Right atrium auricular region (tissue), 2 donors: ENCODE measurements at places on chromosomes 6 and 20.

GRCh38 chr6:154951345-154952200, 43.5 kb upstream of the TIAM2 start:
- no peak for DNase-seq

DNA sequence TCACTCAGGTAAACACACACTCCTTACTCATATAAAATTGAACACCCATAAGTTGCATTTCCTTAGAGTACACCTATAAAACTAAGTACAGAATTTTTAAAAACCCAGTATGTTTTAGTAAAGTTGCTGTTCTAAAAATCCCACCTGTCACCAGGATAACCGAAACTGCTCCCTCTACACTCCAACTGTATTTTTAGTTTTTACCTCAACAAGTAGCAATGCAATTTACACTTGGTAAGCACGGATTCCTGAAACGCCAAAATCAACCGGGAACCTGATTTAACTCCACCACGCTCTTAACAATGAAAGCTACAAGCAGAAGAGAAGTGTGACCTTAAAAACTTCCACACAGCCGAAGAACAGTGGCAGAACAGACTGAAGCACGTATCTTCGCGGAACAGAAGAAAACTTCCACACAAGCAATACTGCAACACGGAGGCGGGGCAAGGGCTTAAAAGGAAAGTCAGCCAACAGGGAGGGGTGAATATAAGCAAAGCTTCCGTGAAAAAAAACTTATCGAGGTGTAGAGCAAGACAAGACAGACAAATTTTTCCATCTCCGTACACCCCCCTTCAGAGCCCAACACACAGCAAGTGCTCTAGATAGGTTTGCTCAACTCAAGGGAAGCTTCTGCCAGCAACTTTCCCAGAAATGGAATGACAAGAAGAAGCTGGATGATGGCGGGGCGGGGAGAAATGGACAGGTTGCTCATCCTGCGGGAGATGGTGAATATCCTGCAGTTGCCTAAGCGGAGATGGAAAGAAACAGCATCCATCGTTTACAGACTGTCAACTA, 1.4 kb downstream of the STAU1 start:
- peak; percentile 69 for DNase-seq

DNA sequence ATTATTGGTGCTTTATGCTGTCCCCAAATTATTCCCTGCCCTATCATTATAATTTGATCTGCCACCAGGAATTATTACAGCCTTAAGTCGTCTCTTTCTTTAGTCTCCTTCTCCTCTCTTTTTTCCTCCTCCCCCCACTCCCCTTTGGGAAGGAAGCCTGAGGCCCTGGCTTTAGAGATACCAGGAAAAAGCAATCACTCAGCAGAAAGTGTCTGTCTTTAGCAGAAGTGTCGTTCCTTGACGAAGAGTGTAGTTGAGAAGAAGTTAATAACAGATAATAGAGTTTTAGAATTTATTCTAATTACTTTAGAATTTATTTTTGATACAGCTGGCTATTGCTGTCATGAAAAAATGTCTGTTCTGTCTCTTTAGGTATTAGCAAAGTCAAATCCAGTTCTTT, 16.5 kb downstream of the LIN28B start:
- no peak for DNase-seq

GRCh38 chr6:137133122-137133521, 40.3 kb downstream of the IL22RA2 start:
- DNase-seq = no peak

GRCh38 chr6:23533311-23533710, 592.7 kb upstream of the NRSN1 start:
- no peak for DNase-seq

DNA sequence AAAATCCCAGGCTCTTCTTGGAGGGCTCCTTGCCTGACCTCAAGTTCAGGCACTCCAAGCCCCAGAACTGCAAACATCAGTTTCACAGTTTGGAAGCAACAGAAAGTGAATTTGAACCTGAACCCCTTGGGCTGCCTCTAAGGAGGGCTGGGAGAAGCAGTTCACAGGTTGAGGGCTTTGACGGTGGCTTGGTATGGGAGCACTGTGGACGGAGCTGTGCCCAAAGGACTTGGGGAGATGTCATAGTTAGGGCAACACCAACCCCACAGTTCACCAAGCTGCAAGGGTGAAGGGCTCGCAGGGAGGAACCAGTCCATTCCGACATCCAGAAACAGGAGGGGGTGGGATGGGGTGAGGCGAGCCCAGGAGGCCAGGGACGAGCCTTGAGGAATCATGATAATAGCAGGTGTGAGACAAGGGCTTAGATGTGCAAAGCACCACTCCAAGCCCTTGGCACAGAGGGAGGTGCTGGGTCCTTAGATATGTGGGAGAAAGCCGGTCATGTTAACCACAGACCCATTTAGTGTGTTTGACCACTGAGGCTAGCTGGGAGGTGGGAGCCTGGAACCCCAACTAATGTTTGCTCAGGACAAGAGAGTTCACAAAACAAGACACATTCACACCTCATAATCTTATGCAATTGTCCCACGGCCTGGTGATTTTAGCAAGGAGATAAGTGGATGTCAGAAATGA, 4.3 kb downstream of the CEBPB start:
- no peak for DNase-seq

- DNase-seq = no peak
Measured at GRCh38 chr6:7568021-7568420, 22.0 kb upstream of the SNRNP48 start.

DNA sequence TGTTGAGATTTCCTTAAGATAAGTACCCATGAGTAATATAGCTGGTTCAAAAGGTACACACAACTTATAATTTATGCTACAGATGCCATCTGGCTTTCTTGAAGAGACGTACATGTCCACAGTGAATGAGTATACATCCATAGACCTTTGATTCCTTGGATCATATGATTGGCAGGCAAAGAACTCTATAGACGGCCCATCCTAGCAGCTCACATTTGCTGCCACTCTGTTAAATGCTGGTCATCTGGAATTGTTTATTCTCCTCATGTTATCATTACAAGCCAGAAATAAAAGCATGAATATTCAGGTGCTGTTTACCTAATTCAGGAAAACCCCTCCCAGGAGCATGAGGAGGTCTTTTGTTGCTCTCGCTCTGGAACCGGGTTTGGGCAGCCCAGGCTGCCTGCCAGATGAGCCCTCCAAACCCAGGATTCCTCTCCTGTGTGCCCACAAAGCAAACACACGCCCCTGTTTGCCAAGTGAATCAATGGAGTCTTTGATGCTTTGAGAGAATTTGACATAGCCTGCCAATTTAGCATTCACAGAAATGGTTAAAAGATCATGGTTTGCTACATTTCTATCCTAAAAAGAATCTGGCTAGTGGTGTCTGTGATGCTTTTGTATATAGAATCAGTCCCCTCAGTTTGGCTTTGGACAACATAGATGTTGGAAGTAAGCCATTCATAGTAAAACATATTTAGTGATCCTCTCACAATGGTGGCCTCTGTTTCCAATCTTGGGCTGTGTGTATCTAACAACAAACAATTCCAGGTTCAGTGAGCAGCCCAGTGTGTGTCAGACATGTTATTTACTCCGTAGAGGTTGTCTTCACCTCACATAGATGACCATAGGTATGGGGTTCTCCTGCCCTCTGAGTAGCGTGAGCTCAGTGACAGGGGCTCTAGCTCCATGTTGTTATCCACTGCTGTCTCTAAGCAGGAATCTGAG, 17.5 kb upstream of the PLCG1 start:
- DNase-seq = no peak

- no peak for DNase-seq
Measured at GRCh38 chr20:64168381-64169090, 4.3 kb downstream of the MYT1 start.

- peak; percentile 28 for DNase-seq
Measured at GRCh38 chr6:4577406-4577805, 198.8 kb upstream of the CDYL start.

GRCh38 chr6:148155293-148155692, 187.3 kb upstream of the SASH1 start:
- DNase-seq = no peak

DNA sequence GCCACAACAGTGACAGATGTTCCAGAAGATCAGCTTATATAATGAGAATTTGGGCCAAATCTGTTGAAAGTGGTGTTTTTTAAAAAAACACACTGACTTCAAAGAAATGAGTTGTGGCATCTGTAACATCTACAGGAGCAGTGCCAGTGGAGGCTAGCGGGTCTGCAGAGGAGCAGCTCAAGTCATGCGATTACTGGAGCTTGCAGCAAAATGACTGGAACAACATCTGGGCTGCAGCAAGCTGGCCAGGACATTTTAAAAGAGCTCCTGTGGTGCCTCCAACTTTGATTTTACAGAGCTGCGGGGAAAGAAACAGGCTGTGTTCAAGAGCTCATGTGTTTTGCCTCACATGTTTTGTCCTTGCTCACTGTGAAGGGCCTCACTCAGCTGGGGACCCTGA, 57.2 kb downstream of the TBX18 start:
- DNase-seq = no peak

- no peak for DNase-seq
Measured at GRCh38 chr20:56376331-56376730, 15.7 kb downstream of the AURKA start.

- DNase-seq = no peak
Measured at GRCh38 chr6:125194941-125195340, 41.4 kb downstream of the TPD52L1 start.

DNA sequence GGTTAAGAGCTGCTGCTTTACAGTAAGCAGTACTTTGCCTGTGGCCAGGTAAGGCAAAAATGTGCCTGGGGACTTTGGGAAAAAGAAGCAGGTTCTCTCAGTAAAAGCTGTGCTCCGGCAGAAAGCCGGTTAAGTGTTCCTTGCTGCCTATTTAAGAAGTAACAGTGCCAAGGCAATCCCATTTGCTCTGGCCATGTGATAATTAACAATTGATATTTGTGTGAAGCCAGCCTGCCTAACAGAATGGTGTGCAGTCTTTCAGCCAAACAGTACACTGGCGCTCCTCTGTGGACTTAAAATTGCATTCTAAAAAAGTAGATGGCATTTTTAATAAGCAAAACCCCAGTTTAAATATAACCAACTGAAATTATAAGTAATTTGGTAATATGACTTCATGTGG, 430.3 kb downstream of the PLCB1 start:
- DNase-seq = no peak

DNA sequence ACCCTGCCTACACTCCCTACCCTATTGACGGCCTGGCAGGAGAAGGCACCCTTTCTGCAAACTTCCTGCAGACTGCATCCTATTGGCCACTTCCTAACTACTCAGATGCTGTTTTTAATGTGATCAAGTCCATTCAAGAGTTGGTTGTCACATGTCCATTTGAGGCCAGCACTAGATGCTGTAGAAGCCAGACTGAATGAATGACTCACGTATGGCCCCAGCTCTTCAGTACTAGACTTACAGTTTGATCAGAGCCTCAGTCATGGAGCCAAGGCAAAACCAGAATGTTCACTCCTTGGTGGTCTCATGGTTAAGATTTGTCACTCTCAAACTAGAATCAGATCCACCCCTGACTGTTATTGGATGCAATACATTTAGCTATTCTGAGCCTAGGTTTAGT, 101.7 kb downstream of the OPRM1 start:
- no peak for DNase-seq

- no peak for DNase-seq
Measured at GRCh38 chr6:26249707-26249956, 115.4 kb upstream of the BTN3A2 start.

- no peak for DNase-seq
Measured at GRCh38 chr6:22334778-22335177, 37.9 kb upstream of the PRL start.

DNA sequence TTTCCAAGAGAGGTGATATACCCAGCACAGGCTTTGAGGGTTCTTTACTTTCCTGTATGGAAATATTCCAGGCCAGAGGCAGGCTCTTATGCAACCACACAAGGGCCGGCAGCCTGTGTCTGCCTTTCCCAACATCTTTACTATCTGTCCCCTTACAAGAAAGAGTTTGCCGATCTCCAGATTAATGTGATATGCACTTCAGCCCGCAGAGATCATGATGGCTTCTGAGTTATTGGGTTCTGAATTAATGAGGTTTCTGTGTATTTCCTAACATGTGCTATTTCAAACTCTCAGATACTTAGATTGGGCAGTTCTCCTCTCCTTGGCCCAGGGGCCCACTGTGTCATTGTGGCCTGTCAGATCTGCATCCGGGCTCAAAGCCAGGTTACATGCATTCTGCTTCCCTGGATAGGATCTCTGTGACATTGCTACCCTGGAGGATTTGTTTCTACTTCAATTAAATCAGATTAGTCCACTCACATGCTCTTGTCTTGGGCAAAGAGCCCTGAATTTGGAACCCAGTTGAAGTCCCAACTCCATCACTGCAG, 56.6 kb downstream of the TGM2 start:
- peak; percentile 71 for DNase-seq

- no peak for DNase-seq
Measured at GRCh38 chr20:38126932-38127621, 38.0 kb downstream of the TGM2 start.

DNA sequence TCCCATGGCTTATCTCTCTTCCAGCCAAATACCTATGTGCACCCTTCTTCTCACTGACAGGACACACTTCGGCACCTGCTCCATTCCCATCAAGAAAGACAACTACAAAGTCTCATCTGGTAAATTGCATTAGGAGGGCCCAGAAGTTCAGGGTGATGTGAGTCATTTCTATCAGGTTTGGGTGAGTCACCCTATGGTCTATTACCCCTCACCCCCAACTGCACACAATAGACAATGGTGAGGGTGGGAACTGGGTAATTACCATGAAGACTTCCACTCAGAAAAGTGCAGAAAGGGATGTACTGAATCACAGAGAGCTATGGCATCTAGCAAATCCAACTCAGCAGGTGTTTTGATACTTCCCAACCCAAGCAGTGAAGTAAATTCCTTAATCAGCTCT, 54.8 kb downstream of the OPN5 start:
- no peak for DNase-seq

DNA sequence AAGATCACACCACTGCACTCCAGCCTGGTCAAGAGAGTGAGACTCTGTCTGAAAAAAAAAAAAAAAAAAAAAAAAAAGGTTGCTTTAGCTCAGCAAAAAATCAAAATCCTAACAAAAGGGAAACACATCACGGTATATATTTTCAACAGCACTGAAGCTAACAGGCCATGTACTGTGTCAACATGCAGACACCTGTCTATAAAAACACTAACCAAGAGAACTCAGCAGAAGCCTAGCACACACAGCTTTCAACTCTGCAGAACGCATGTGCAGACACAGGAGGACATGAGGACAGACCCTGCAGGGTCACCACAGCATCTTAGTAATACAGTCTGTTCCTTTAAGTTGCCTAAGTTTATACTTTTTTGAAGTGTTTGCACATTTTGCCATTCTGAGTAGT, 13.5 kb downstream of the NINL start:
- DNase-seq = no peak

DNA sequence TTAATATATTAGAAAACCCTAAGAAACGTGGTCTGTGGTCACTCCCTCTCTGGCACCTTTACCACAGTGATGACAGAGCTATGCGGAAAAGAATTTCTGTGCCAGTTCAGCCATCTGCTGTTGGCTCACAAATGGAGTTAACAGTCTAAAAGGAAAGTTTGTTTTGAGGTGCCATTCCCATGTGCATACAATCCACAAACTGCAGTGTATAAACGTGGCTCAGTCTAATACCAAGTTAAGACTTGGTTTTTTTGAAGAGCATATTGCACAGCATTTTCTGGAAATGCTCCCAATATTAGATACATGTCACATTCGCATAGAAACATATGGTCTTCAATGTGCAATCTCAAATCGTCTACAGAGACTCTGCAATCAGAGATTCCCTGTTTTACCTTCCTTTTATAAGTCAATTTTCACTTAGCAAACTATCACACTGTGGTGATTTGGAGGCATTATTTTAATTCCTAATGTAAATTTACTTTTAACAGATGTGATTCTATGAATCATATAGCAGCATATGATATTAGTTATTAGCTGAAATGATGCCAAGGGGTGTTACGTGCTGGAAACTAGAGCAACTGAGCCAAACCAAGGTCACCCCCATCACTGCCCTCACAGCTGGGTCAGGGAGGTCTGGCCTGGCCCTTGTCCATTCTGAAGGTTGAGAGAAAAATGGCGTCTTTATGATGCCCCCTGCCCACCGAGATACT, 383.5 kb downstream of the PRKN start:
- no peak for DNase-seq
